SIG-M5 (cell line): ENCODE measurements at places on chromosomes 13 and 19.

DNA sequence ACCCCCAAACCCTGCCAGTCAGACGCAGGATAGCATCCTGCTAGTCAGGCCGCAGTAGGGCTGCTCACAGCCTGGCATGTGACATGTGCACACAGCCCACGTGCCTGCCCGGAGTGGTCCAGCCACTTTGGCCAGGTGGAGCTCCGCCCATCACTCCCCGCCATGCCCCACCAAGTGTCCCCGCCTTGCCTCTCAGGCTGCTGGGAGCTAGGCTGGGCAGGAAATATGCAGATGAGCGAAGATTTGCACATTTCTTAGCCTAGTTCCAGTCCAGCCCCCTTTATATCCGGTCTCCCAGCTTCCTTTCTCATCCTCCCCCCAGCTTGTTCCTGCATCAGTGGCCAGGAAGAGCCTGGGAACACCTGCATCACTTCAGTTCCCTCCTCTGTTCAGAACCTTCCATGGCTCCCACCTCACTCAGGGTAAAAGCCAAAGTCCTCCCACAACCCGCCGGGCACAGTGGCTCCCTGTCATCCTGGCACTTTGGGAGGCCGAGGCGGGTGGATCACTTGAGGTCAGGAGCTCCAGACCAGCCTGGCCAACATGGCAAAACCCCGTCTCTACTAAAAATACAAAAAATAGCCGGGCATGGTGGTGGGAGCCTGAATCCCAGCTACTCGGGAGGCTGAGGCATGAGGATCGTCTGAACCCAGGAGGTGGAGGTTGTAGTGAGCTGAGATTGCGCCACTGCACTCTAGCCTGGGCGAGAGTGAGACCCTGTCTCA lies 2.3 kb upstream of the DOCK6 start:
- no peak for DNase-seq

DNA sequence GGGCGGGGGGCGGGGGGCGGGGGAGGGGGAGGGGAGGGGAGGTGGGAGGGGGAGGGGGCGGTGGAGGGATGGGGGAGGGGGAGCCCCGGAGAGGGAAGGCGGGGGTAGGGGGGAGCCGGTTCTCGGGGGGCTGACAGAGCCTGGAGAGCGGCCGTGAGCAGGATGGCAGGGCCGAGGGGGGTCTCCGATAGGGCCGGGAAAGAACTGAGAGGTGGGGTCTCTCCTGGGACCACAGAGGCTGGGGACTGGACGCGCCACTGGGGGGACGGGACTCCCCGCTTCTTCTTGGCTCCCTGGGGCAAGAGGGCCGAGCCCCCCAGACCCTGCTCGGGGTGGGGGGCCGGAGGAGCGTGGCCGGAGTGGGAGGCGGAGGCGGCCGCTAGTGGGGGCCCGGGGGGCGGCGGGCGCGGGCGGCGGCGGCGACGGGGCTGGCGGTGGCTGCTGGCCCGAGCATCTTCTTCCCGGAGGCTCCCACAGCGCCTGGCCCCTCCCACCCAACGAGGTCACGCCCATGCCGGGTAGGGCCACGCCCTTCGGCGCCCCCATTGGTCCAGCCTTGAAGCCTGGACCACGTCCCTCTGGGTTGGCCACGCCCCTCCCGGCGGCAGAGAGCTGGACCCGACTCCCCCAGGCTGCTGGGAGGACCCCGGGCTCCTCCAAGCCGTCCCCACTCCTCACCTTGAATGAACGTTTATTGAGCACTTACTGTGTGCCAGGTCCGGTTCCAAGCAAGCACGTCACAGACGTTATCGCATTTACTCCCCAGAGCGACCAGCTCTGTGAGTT lies at the start of gene NOVA2:
TSS of gene NOVA2 (minus strand) at position 313 of the 786 bp plus-strand sequence. CDS start 514 bp downstream, outside the sequence.
- DNase-seq = no peak

- no peak for DNase-seq
Observed at GRCh38 chr19:12766051-12766521, 9.3 kb downstream of the HOOK2 start.

- DNase-seq = no peak
Observed at GRCh38 chr19:16085115-16085514, 8.8 kb downstream of the TPM4 start.

- DNase-seq = no peak
Observed at GRCh38 chr13:31088826-31089420, 72.8 kb downstream of the HSPH1 start.

GRCh38 chr13:47826471-47826870 lies 174.6 kb downstream of the SUCLA2 start:
- no peak for DNase-seq
